ENCODE measurements at places on chromosomes 6 and 20.

DNA sequence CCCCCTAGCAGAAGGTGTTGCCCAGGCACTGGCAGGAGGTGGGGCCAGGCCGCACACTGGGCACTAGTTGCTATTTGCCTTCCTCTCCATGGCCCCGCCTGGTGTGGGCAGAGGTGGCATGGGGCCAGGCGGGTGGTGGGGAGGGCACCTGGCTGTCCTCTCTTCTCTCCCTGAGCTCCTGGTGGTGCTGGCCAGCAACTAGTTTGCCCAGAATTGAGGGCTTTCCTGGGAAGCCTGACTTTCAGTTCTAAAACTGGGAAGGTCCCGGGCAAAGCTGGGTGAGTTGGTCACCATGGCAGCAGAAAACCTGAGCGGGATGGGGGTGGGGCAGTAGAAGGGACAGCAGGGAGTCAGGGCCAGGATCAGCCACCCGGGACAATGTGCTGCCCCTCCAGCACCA lies 48.2 kb downstream of the RBM38 start:
- DNase-seq = no peak

DNA sequence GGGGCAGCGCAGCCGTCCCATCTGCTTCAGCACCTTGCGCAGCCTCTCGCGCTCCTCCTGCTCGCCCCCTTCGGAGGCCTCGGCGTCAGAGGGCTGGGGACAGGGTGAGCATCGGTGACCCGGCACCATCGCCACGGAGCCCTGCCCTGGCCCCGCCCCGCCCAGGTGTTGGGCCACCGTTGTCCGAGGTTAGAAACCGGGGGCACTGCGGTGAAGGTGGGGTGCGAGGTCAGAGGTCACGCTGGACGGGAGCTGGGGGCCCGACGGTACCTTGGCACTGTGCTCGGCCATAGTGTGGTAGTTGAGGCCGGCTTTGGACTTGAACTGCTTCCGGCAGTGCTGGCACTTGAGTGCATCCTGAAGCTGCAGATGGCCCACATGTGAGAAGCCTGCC lies 6.4 kb downstream of the ZNF512B start:
- DNase-seq = no peak

DNA sequence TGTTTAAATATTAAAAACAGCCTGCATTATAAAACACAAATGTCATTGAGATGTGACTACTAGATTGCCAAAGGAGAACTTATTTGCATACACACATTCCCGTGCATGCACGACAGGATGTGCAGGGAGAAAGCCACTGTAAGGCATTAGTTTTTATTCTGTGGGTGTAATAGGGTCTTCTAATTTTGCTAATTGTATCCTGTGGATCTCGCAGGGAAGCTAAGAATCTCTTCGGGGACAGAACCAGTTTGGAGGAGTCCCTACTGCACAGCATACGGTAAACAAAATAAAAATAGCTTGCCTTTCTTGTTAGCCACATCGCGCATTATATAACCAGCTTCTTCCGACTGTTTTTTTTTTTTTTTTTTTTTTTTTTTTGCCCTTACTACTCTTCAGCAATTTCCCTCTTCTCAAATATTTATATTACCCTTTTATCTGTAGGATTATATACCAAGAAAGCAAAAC lies 2.0 kb downstream of the ATXN1 start:
- DNase-seq = no peak

- no peak for DNase-seq
Observed at GRCh38 chr6:47141171-47141570, 99.0 kb upstream of the ADGRF1 start.

DNA sequence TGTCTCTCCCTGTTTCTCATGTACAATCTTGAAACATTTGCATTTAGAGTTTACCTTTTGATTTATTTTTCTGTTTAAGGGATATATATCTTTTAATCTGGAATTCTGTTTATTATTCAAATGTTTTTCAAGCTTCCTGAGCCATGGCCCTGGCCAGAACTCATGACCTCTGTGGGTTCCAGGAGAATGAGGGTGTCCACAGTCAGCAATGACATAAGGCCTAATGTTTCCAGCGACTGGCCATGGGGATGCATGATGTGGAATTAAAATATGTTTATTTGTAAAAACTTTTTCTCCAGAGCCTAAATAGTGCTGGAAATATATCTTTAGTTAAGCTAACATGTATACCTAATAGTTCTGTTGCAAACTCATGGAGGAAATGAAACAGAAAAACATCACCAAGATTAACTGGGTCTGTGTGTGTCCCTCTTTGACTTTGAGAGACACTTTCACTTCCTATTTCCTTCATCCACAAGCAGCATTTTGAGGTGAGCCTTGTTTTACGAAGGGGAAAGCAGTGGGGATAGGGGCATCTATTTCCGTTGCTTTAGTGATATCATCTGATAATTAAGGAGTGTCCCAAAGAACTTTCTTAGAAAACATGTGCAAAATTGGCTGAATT lies 87.6 kb downstream of the SMOC2 start:
- no peak for DNase-seq

DNA sequence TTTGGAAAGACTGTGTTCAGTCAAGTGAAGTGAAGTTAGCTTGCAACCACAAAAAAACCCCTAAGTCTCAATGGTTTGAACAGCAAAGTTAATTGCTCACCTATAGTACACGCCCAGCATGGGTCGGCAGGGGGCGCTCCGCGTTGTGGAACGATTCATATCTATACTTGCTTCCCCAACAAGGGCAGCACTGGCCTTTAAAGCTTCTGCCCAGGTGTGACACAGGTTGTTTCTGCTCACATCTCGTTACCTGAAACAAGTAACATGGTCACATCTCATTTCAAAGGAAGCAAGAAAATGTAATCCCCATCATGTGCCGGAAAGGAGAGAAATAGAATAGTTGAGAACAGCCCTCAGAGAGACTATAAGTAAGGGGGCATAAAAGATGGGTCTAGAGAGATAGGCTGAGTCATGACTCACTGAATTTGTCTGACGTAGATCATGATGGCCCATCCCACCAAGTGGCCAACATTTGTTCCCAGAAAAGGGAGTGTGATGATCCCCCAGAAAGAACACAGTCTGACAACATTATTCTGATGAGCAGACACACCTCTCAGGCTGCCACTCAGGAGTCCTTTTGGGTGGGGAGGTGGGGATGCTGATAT lies 29.0 kb downstream of the HNF4A start:
- DNase-seq = peak; percentile 56

DNA sequence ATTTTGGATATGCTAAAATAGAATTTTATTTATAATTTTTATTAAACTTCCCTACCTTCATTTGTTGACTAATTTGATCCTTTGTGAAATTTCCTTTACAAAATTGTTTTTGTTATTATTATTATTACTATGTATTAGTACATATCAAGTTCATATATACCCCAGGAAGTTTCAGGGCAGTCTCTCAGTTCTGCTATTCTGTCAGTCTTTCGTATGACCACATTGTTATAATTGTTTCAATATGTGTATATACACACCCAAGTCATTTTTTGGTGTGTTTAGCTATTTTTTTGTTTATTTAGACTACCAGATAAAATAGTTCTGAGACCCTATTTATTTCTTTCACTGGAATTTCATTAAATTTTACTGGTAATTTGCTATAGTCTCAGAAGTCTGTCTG lies 72.1 kb downstream of the NKAIN2 start:
- no peak for DNase-seq

GRCh38 chr20:32209850-32210605 lies 2.3 kb downstream of the POFUT1 start:
- no peak for DNase-seq

GRCh38 chr6:160513836-160514235 lies 150.2 kb downstream of the LPA start:
- no peak for DNase-seq

- DNase-seq = no peak
Observed at GRCh38 chr6:107173779-107174178, 58.5 kb upstream of the BEND3 start.

DNA sequence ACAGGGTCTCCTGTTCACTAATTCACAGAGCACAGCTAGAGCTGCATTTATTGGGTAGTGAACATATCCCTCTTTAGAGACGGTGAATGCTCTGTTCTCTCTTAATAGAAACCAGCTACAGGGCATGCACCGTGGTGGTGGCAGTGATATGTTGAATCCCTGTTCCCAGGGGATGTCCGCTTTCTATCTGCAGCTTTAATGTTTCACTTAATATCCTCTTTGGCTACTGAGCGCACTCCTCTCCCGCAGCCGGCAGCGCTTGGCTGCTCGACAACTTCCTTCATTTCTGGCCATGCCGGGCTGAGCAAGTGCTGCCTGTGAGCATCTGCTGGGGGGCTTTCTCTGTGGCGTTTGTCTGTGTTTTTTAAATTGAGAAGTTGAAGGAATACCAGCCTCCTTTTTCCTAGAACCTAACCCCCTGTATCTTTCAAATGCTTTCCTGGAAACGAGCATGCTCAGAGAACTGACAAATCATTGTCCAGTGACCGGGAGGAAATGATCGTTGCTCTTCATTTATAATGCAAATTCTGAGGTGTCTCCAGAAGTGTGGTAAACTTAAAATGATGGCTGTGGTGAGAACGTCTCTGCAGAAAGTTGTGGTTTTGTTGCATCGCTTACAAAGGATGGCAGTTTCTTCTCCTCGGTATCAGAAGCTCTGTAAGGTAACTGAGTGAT lies 297.9 kb downstream of the UTRN start:
- DNase-seq = no peak

DNA sequence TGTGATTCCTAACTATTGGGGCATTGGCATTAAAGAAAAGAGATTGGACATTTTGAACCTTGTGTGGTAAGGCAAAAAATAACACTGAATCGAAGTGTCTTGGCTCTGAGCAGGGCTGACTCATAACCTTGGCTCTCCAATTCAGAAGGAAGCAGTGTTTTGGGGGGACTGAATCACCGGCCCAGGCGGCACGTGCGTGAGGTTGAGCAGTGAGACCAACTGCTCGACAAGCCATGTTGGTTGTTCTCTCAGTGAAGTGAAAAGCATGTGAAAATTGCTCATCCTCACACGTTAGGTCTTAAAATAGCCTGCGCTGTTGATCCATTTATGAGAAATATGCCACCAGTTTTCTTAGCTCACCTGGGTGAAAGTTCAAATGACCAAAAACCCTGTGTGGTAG lies 137.8 kb upstream of the SPACA1 start:
- no peak for DNase-seq

- no peak for DNase-seq
Observed at GRCh38 chr6:158004701-158005095, 23.0 kb downstream of the SYNJ2 start.

- no peak for DNase-seq
Observed at GRCh38 chr20:35120012-35120701, 27.0 kb downstream of the EDEM2 start.

DNA sequence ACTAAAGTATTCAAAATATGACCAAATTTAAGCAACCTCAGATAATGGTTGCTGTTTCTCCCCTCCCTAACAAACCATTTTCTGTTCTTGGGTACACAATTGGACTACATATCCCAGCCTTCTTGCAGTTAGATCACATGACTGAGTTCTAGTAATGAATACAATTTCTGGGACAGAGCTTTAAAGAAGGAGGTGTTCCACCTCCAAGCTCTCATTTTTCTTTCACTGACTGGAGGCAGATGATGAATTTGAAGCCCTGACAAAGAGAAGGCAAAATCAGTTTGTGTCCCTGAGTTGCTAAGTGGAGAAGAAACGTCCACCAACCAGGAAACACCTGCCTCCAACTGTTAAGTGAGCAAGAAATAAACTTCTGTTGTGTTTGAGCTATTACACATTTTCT lies 117.2 kb downstream of the LCA5 start:
- no peak for DNase-seq

- DNase-seq = no peak
Observed at GRCh38 chr6:64170316-64170715, 534.7 kb downstream of the PHF3 start.

- DNase-seq = no peak
Observed at GRCh38 chr6:78526432-78526831, 340.9 kb upstream of the IRAK1BP1 start.

GRCh38 chr6:47724300-47724699 lies 25.9 kb downstream of the ADGRF4 start:
- DNase-seq = no peak

- no peak for DNase-seq
Observed at GRCh38 chr6:73637404-73637803, 16.4 kb downstream of the SLC17A5 start.

- DNase-seq = no peak
Observed at GRCh38 chr6:155398221-155398620, 57.4 kb downstream of the NOX3 start.

GRCh38 chr6:75418233-75418632 lies 75.4 kb downstream of the FILIP1 start:
- no peak for DNase-seq

GRCh38 chr6:143406673-143407072 lies 43.8 kb downstream of the ADAT2 start:
- no peak for DNase-seq
